Stimulated activated CD8-positive, alpha-beta memory T cell treated with anti-CD3 and anti-CD28 coated beads, Interleukin-15, amount 100 ng/mL, for 24 hours (primary cell): ENCODE measurements at places on chromosomes 7 and 10.

DNA sequence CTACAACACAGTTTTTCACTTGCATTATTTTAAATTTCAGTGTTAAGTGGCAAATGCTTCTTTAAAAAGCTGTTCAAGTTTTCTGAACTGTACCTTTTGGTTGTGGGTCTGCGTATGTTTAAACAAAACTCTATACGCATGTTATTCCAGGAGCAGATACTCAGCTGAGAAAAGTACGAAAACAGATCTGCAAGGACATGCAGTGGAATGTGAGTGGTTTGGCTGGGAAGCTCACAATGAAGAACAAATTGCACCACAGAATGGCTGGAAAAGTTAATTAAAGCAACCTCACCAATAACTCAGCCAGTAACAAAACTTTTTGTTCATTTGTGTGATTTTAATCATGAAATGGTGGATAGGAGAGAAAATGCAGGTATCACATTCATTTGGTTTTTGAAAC lies 17.6 kb downstream of the GLI3 start:
- no peak for DNase-seq

- DNase-seq = no peak
Measured at GRCh38 chr10:103849212-103849877, 6.0 kb downstream of the SH3PXD2A start.

DNA sequence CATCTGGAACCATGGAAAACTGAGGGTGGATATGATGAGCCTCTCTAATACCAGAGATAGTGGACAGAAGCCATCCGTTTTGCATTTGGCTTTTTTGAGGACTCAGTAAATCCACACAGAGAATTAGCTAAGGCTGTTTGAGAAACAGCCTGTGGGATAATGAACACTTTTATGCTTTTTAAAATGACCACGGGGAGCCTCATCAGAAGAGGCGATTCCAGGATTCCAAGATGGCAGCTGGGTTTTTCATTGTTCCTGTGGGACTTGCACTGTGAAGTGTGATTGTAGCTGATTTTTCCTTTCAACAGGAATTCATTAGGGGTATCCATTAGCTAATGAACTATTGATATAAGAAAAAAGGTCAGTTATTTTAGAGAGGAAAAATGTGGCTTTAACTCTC lies 353.2 kb downstream of the AUTS2 start:
- no peak for DNase-seq

DNA sequence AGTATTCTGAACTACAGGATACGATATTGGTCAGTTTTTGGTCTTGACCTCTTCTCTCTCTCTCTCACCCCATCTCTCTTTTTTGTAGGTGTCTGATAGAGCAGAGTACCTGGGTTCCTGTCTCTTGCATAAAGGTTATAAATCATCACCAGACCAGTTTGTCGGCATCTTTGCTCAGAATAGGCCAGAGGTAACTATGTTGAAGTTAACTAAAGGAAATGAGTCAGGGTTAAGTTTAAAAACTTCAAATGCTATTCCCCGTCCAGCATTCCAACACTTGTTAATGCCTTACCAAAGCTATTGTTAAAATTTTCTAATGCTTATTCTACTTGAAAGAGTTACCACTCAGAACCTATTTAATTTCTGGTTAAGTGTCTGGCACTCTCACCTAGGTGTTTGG lies 30.7 kb downstream of the ACSL5 start:
- no peak for DNase-seq

GRCh38 chr10:110495731-110496552 lies 1.8 kb upstream of the DUSP5 start:
- no peak for DNase-seq

DNA sequence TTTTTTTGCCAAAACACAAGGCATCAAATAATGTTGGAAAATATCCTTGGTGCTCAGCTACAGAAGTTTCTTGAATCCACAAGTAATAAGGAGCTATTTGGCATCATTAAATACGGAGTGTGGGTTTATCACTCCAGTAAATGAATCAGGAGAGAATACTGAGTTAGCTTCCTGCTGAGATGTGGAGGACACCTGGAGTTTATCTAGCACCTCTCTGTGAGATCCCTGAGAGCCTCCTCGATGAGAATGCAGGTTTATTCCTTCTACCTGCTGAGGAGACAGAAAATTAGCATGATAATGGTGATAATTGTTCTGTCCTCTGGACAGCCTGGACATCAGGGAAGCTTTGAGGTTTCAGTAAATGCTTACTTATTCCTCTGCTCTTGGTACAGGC lies 40.5 kb downstream of the NRG3 start:
- DNase-seq = no peak

- no peak for DNase-seq
Measured at GRCh38 chr7:77667459-77668086, 28.7 kb upstream of the RSBN1L start.

DNA sequence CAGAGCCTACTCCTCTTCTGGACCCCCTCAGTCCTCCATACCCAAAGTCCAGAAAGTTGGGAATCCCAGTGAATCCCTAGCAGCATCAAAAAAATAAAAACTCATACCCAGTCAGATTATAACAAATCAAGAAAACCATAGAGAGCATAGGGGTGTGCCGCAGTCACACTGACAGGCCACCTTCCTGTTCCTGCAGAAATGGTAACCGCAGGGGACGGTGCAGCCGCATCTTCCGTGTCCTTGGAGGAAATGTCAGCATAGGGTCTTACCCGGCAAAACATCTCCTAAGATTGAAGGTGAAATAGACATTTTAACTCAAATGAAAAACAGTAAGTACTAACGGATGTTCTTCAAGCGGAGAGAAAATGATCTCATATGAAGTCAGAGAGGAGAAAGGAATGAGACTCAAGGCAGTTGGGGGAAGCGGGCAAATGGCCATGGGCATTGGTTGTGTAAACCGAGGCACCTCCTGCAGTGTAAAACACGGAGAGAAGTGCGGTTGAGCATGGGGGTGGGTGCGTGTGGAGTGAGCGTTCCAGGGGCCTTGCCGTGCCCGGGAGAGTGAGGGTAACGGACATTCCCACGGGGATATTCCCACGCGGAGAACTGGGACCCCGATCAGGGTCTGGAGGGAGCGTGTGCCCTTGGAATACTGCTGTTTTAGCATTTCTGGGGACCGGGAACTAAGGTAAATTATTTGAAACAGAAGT lies 110.8 kb downstream of the NKX6-2 start:
- no peak for DNase-seq

DNA sequence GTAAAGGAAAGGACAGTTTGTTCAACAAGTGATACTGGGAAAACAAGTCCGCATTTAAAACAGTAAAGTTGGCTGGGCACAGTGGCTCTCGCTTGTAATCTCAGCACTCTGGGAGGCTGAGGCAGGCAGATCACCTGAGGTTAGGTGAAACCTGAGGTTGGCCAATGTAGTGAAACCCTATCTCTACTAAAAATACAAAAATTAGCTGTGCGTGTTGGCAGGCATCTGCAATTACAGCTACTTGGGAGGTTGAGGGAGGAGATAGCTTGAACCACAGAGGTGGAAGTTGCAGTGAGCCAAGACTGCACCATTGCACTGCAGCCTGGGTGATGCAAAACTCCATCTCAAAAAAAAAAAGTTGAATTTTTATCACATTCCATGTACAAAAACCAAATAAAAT lies 35.7 kb downstream of the ZNF92 start:
- no peak for DNase-seq

- no peak for DNase-seq
Measured at GRCh38 chr7:151992375-151992774, 33.1 kb upstream of the GALNT11 start.

GRCh38 chr7:121633186-121633585 lies 237.1 kb upstream of the FAM3C start:
- no peak for DNase-seq

- DNase-seq = no peak
Measured at GRCh38 chr7:150755473-150756099, 18.4 kb downstream of the GIMAP5 start.
